Suprapubic skin (tissue), 4 donors: ENCODE measurements at places on chromosomes 4 and X.

GRCh38 chr4:169484485-169484884 is 127.9 kb downstream of the NEK1 start:
- DNase-seq = no peak

DNA sequence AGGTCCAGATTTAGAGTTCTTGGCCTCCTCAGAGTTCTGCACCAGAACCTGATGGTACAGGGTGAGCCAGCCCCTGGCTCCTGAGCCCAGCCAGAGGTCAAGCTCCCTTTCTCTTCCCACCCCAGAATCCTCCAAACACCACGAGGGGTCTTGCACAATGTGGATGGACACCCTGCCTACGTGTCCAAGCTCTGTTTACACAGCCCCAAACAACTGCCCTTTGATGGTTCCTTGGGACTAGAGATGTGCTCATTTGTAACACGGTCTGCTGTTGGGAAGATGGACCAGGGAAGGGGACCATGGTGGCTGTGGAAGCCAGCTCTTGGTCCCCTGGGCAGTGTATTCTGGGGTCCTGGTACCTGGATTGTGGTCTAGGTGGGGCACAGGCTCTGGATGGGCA is 40.0 kb upstream of the RPS6KA3 start:
- DNase-seq = no peak

- DNase-seq = no peak
Observed at GRCh38 chrX:44536198-44536597, 6.5 kb downstream of the FUNDC1 start.

GRCh38 chr4:90030953-90031352 is 96.2 kb upstream of the CCSER1 start:
- no peak for DNase-seq

DNA sequence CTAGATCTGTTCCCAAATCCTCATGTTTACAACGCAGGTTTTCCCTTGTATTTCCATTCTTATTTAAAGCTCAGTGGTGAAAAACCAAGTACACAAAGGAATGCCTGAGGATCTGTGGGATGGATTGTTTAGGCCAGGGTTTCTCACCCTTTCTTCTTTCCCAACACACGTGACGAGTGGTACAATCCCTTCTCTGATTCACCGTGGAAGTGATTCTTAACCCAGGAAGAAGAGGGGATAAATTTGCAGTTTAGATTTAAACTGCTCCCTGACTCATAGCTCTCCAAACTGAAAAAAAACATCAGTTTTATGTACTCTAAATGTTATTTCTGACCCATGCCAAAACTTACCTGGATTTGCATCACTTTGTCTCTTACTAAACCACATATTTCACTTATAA is 17.0 kb downstream of the PAQR3 start:
- DNase-seq = no peak

- DNase-seq = no peak
Observed at GRCh38 chrX:155027509-155028066, 944 bp downstream of the FUNDC2 start.

DNA sequence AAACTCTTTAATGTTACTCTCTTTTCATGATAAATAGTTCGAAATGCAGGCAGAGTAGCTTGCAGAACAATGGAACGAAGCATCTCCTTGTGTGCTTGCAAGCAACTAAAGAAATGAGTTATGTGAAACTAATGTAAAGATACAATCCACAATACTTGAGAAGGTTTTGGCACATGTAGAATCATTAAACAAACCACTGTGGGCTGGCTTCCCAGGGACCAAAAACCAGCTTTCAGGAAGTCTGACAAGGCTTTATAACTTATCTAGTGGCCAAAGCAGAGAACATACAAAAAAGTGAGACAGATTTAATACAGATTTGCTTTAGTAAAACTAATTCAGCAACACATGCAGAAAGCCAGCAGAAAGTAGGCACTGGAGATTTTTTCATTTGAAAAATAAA is 1673.8 kb upstream of the AGA start:
- no peak for DNase-seq

- DNase-seq = no peak
Observed at GRCh38 chrX:20515841-20516461, 249.2 kb upstream of the RPS6KA3 start.
